Osteoblast (primary cell): ENCODE measurements at places on chromosomes 4 and X.

- no peaks in the 10 kb centered on the region for H3K36me3 ChIP-seq
- no peak overlapping the region for H3K27ac ChIP-seq
- no peak for DNase-seq
- no peak overlapping the region for H3K4me3 ChIP-seq
These were observed 10.6 kb downstream of the TSPAN6 start for GRCh38 chrX:100625985-100626491.

GRCh38 chr4:168019921-168020320 lies 72.4 kb upstream of the ANXA10 start:
- no peak for DNase-seq
- peak overlapping the region; percentile 40 for H3K27ac ChIP-seq
- no peaks in the 10 kb centered on the region for H3K36me3 ChIP-seq
- no peak overlapping the region for H3K4me3 ChIP-seq

DNA sequence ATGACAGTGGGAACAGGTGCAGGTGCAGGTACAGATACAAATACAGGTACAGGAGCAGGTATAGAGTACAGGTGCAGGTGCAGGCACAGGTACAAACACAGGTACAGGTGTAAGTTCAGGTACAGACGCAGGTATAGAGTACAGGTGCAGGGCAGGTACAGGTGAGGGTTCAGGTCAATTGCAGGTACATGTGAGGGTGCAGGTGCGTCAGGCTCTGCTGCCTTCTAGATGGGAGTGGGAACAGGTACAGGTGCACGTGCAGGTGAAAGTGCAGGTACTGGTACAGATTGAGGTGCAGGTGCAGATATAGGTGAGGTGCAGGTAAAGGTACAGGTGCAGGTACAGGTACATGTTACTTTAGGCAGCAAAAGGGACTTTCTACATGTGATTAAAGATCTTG lies 85.7 kb downstream of the CRLF2 start:
- DNase-seq, result no peak
- H3K27ac ChIP-seq, result no peak overlapping the region
- H3K4me3 ChIP-seq, result no peak overlapping the region
- H3K27me3 ChIP-seq, result peaks cover 3% of the 10 kb centered on the region

DNA sequence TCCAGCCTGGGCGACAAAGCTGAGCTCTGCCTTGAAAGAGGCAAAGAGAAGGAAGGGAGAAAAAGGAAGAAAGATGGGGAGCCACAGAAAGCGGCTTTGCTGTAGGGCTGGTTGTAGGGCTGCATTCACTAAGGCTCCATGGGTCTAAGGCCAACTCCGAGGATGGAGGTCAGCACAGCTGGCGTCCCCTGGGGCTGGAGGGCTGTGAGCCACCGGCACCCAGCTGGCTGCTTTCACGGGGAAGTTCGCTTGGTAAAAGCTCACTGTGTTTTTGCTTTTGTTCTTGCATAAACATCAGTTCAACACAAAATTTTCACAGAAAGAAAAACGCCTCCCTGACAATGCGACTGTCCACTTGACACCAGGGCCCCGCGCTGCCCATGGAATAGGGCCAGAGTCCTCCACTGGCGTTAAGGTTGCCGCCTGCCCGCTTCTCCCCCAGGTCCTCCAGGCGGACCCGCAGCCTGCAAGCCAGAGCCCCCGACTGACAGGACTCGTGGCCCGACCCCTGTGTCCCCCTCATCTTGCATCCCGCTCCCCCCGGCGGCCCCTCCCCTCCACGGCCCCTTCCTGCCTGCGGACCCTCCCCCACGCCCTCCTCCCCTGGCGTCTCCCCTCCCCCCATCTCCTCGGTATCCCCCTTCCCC lies 1.1 kb downstream of the RNF212 start:
- H3K36me3 ChIP-seq, result no peaks in the 10 kb centered on the region
- peaks cover 8% of the 10 kb centered on the region for H3K27me3 ChIP-seq
- no peak overlapping the region for H3K4me3 ChIP-seq

GRCh38 chrX:13646154-13646549 lies 6.8 kb upstream of the TCEANC start:
- H3K36me3 ChIP-seq, result no peaks in the 10 kb centered on the region
- no peaks in the 10 kb centered on the region for H3K4me1 ChIP-seq
- H3K27ac ChIP-seq, result no peak overlapping the region
- H3K4me3 ChIP-seq, result no peak overlapping the region

- no peaks in the 10 kb centered on the region for H3K36me3 ChIP-seq
- H3K4me1 ChIP-seq, result no peaks in the 10 kb centered on the region
- H3K27me3 ChIP-seq, result no peaks in the 10 kb centered on the region
- no peak for DNase-seq
These were observed 26.1 kb upstream of the LONRF3 start for GRCh38 chrX:118948270-118948669.

GRCh38 chrX:39418731-39419638 lies 617.7 kb downstream of the MID1IP1 start:
- DNase-seq, result no peak
- H3K27me3 ChIP-seq, result peaks cover 13% of the 10 kb centered on the region
- H3K27ac ChIP-seq, result no peak overlapping the region
- no peak overlapping the region for H3K4me3 ChIP-seq

DNA sequence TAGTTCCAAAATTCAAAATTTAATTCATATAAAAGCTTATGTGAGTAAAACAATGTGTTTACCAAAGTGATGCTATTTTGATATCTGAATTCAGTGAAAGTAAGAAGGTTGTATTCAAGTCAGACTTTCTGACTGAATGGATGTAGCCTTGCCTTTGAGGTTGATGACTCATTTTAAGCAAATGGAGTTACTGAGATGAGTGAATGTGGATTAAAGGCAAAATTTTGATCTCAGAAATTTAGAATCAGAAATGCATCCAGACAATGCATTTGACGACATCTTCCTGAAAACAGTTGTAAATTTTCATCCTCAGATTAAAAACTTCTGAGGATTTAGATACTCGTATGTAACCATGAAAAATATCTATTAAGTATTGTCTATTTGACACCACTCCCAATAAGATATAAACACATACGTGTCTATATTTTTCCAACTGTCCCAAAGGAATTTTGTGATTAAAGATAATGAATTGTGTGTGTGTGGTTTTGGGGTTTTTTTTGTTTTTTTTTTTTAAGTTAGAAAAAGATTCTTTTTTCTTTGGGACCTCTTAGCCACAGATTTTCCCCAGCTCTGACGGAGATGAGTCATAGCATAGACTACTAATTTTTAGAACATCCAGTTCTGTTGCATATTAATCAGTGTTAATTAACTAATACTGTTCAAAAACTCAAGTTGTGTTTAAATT lies 34.4 kb downstream of the NFKB1 start:
- peak overlapping the region; percentile 3 for H3K27ac ChIP-seq
- DNase-seq, result peak; percentile 59
- no peak overlapping the region for H3K4me3 ChIP-seq

- no peak overlapping the region for H3K27ac ChIP-seq
- peaks cover 5% of the 10 kb centered on the region for H3K27me3 ChIP-seq
- peaks cover 13% of the 10 kb centered on the region for H3K4me1 ChIP-seq
These were observed 973 bp downstream of the STK32B start for GRCh38 chr4:5052204-5052702.

- H3K4me3 ChIP-seq, result peak overlapping the region; percentile 77
- no peaks in the 10 kb centered on the region for H3K4me1 ChIP-seq
- no peak for DNase-seq
- H3K27me3 ChIP-seq, result no peaks in the 10 kb centered on the region
- H3K27ac ChIP-seq, result peak overlapping the region; percentile 63
These were observed 683 bp downstream of the EBP start for GRCh38 chrX:48522291-48522690.

DNA sequence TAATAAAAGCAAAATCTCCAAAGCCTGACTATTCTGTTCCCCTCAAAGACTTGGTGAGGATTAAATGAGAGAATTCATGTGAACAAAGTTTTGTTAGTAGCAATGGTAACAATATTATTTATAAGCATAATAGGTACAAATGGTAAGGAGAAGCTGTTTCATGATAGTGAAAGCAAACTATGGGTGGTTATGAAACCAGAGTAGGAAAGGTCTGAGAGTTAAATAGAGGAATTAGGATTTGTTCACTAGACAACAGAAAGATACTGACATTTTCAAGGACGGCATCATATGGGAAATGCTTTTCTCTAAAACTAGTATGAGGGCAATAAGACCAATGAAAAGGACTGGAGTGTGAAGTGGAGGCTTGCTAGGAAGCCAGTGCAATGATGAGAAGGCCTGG lies 128.6 kb upstream of the FTHL17 start:
- no peak overlapping the region for H3K4me3 ChIP-seq
- H3K27me3 ChIP-seq, result no peaks in the 10 kb centered on the region
- H3K36me3 ChIP-seq, result no peaks in the 10 kb centered on the region
- H3K4me1 ChIP-seq, result no peaks in the 10 kb centered on the region
- H3K27ac ChIP-seq, result no peak overlapping the region
- DNase-seq, result no peak

DNA sequence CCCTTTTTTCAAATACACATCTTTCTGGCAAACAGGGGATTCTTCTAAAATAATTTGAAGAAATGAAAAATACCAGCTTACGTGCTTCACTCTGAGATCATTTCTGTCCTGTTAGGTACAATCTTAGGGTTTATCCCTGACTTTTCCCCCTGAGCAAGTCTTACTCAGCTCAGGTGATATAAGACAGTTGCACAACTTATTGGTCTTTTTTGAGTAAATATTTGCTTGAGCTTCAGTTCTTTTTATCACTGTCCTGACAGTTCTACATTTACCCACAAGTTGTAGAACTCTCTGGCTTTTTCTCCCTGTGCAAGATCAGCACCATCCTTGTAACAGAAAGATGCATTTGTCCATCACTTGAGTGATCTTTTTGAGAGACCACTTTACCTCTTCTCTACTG lies 84.9 kb downstream of the MID1IP1 start:
- H3K27me3 ChIP-seq, result no peaks in the 10 kb centered on the region
- no peak overlapping the region for H3K4me3 ChIP-seq
- H3K36me3 ChIP-seq, result no peaks in the 10 kb centered on the region

DNA sequence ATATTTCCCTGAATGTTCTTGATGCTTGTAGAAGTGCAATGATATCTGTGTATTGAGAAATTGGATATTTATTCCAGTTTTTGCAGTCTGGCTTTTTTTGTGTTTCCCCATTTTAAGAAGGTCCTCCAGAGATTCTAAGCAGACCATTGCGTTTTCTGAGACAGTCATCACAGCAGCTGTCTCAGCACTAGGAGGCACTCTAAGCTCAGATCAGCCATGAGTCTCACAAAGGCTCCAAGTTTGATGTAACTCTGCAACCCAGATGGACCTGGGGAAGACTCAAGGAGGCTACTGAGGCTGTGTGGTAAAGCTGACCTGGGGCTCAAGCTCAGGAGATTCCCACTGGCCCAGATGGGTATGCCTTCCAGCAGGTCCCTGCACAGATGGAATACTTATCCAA lies 89.3 kb upstream of the CYLC1 start:
- no peaks in the 10 kb centered on the region for H3K27me3 ChIP-seq
- no peaks in the 10 kb centered on the region for H3K4me1 ChIP-seq
- no peak overlapping the region for H3K4me3 ChIP-seq
- no peak overlapping the region for H3K27ac ChIP-seq

DNA sequence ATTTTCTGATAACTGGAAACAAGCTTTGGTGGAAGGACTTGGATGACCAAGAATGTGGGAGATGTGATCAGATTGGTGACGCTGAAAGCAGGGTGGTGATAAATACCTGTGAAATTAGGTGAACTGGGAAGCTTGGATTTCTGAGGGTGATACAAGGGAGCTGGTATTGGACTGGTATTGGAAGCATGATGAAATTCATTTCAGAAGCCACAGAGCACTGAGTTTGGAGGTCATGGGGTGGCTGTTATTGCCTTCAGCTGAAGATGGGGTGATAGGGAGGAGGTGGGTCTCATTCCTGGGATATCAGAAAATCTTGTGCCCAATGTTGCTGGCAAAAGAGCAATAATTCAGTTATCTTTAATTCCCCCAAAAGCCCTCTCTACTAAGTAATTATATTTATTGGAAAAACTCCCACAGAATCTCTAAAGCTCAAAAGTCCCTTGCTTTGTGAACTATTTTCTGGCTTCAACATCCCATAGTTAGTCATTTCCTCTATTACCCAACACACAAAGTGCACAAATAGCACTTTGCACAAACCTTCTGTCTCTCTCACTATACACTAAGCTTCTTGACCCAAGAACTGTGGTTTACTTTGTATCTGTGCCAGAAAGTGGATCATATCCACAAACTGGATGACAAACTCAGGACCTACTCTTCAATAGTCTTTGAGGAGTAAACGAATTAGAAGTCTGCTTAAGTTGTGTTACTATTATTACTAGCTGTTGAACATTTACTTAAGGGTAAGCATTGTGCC lies 23.1 kb upstream of the CAMK2D start:
- H3K4me1 ChIP-seq, result peaks cover 15% of the 10 kb centered on the region
- H3K4me3 ChIP-seq, result no peak overlapping the region
- no peaks in the 10 kb centered on the region for H3K36me3 ChIP-seq
- DNase-seq, result peak; percentile 73
- peak overlapping the region; percentile 77 for H3K27ac ChIP-seq

- peak overlapping the region; percentile 47 for H3K4me3 ChIP-seq
- H3K4me1 ChIP-seq, result peaks cover 87% of the 10 kb centered on the region
- H3K27me3 ChIP-seq, result no peaks in the 10 kb centered on the region
- DNase-seq, result no peak
- H3K27ac ChIP-seq, result peak overlapping the region; percentile 96
- H3K36me3 ChIP-seq, result peaks cover 43% of the 10 kb centered on the region
These were observed 45.1 kb downstream of the IGFBP7 start for GRCh38 chr4:57064811-57065711.

DNA sequence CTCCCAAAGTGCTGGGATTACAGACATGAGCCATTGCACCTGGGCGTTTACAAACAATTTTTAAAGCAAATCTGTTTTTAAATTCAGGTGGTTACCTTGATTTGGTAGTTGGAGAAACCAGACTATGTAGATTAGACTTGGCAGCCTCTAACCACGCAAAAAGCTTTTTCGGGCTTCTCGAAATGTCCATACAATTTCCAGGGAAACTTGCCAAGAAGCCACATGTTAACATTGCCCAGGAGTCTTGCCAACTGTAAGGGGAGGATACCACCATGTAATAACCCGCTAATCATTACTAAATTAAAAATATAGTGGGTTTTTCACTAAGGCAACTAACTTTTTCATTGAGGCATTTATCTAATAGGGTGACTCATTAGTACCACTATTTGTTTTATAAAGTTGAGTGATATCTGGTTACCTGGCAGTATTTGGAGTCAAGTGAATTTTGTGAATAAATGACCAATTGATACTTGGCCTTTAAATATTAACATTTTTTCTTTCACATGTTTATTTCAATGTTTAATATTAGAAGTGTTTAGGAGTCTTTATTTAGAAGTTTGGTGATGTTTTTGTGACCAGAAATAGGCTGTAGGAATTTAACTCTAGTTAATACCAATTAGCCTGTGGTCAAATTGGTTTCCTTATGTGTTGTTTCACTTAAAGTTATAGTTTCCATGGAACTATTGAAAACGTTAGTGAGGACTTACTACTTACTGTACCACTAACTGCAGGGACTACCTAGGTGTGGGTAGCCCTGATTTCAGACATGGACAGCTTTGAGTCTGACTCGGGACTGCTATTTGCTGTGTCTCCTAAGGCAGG lies 61.3 kb downstream of the CLDN34 start:
- no peak overlapping the region for H3K4me3 ChIP-seq
- peaks cover 3% of the 10 kb centered on the region for H3K4me1 ChIP-seq
- no peak for DNase-seq
- no peaks in the 10 kb centered on the region for H3K27me3 ChIP-seq
- H3K36me3 ChIP-seq, result no peaks in the 10 kb centered on the region

- H3K4me1 ChIP-seq, result peaks cover 3% of the 10 kb centered on the region
- no peaks in the 10 kb centered on the region for H3K27me3 ChIP-seq
- H3K36me3 ChIP-seq, result no peaks in the 10 kb centered on the region
- H3K4me3 ChIP-seq, result no peak overlapping the region
- no peak overlapping the region for H3K27ac ChIP-seq
These were observed 17.9 kb downstream of the METAP1 start for GRCh38 chr4:99013402-99013843.
